ENCODE measurements at places on chromosomes 7 and 10.

- no peak for DNase-seq
These were observed 21.0 kb downstream of the AP5Z1 start for GRCh38 chr7:4796453-4796852.

DNA sequence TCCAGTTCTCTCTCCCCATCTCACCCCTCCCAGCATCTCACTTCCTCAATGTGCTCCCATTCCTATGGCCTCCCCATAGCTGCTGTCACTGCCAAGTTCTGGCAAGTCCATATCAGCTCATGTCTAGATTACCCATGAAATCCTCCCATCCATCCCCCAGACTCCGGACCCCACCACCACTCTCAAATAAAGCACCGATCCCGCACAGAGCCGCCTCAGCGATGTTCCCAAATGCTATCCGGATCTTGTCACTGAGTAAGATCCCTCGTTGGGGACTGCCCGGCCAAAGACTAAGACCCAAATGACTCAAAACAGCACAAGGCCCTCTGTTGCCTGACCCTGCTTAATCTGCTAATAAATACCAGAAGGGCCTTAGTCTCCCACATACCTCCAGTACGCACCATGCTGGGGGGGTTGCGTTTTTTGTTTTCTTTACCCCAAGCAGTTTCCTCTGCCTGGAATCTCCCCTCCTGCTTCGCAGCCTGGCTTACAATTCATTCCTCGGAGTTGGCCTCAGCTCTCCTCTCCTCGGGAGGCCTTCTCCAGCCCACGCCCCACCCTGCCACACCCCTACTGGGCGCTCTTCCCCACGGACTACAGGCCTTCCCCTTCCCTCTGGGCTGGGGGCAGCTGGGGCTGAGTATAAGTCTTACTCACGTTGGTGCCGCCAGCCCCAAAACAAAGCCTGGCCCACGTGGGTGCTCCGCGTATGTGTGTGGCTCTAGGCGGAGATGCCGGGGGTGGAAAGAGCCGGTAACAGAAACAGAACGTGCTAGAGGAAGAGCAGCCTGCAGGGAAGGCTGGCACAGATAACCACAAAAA, 1.8 kb upstream of the DUSP5 start:
- peak; percentile 33 for DNase-seq

GRCh38 chr10:29482591-29483431, 152.0 kb downstream of the SVIL start:
- DNase-seq: no peak

GRCh38 chr10:6197321-6197720, 5.4 kb upstream of the PFKFB3 start:
- no peak for DNase-seq

GRCh38 chr10:49599546-49599945, 10.6 kb upstream of the SLC18A3 start:
- no peak for DNase-seq
